Stimulated activated CD4-positive, alpha-beta T cell treated with anti-CD3 and anti-CD28 coated beads, Interleukin-15, amount 100 ng/mL, for 48 hours (primary cell): ENCODE measurements at places on chromosomes 1 and 21.

DNA sequence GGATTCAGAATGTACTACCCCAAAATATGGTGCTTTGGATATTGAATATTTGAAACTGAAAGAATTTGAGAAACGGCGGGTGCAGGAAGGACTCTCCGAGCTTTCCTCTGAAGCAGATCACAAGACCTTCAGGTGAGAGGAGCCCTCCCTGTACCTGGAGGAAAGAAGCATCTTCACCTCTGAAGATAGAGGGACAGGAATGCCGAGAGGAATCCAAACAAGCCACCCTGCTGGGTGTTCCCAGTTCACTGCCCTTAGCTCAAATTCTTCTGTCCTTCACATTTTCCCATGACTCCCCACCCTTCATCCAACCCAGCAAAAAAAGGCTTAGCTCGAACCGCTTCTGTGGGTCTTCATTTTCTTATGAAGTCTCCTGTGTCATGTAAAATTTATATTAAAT, 18.2 kb upstream of the PADI2 start:
- DNase-seq = no peak

- no peak for DNase-seq
Measured at GRCh38 chr21:46613391-46613790, 8.5 kb upstream of the S100B start.

DNA sequence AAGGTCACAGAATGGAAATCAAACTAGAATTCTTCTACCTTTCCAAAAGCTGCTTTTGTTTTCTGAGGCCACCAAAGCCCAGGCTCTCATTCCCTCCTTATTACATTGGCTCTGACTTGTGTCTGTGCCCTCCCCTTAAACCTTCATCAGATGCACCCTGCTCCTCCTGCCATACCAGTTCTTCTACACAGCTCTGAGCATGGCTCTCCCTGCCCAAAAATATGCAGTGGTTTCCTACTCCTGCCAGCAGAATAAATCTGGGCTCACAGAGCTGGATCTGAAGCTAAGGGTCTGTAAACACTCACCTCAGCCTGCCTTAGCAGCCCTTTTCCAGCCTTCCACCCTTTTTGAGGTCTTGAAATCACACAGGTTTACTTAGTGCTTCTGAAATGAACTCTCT, 55.0 kb downstream of the TTC3 start:
- DNase-seq = no peak

- no peak for DNase-seq
Measured at GRCh38 chr1:205538235-205538840, 33.9 kb downstream of the CDK18 start.

GRCh38 chr1:19980314-19980713, 896 bp upstream of the PLA2G2A start:
- no peak for DNase-seq

DNA sequence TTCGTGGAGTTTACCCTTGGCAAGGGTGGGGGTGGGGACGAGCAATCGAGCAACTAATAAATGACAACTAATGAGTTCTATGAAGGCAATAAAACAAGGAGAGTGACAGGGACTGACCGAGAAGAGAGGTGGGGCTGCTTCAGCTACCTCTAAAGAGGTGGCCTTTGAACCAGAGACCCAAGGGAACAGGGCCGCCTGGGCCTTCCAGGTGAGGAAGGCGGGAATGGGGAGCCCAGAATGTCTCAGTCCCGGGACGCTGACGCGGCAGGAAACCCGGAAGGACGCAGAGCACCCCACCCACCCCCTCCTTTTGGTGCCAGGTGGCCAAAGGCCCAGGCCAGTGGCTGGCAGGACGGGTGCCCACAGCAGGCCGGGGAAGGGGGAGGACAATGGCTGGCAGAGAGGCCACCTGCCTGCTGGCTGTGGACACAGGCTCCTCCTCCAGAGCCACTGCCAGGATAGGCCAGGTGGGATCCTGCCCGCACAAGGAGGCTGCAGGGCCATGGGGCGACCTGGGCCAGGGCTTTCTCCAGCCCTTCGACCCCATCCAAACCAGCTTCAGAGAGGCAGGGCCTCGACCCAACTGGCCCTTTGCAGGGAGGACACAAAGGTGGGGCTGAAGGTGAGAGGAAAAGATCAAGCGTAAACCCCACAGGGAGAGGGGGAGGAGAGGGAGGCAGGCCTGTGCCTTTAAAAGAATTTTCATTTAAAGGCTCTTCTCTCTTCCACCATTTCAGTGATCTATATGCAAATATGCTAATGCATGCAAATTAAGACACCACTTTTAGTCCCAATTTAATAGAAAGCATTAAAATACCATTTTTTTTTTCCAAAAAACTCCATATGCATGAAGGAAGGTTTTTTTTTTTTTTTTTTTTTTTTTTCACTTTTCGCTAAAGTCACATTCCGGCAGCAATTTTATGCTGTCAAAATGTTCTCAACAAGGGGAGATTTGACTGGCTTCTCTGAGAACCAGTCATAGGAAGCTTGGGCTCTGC, 58.1 kb downstream of the CASZ1 start:
- no peak for DNase-seq

GRCh38 chr21:43262427-43262826, 93.6 kb downstream of the CRYAA start:
- DNase-seq = no peak

- DNase-seq = no peak
Measured at GRCh38 chr1:220696226-220696862, 6.2 kb downstream of the C1orf115 start.
